ENCODE measurements at places on chromosomes 4 and X. TPM values are rescaled to one million over a fixed set of nuclear protein-coding genes. Genes with fewer than 3 reads are reported as not detected.

GRCh38 chr4:71784569-71785197, 804 bp upstream of the GC start:
- no peaks in the 10 kb centered on the region for H3K36me3 ChIP-seq
- H3K27me3 ChIP-seq = peaks cover 14% of the 10 kb centered on the region
- H3K4me1 ChIP-seq = no peaks in the 10 kb centered on the region
- no peak for DNase-seq

DNA sequence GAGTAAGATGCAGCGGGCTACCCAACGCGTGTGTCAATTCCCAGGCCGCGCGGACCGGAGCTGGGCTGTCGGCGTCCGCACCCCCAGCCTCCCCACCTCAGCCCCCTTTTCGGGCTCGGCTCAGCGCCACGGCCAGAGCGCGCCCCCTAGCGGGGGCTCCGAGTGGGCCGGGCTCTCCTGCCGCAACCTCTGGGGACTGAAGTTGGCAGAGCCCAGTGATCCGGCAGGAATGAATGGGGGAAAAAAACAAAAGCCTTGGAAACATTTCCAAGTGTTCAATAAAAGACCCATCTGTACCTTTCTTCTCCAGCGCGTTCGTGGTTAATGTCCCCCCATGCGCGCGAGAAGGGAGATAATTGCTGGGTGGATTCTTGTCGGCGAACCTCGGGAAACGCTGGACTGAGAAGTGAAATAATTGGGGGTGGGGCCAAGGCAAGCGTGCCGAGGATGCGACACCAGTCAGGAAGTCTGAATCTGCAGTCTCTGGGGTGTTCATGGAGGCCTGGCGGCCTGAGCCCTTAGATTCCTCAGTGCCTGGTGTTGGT, 5.2 kb upstream of the ARX start:
- peaks cover 33% of the 10 kb centered on the region for H3K4me1 ChIP-seq
- peaks cover 91% of the 10 kb centered on the region for H3K27me3 ChIP-seq
- H3K27ac ChIP-seq = no peak overlapping the region

- no peak for DNase-seq
- no peaks in the 10 kb centered on the region for H3K4me1 ChIP-seq
- no peak overlapping the region for H3K4me3 ChIP-seq
- H3K27ac ChIP-seq = no peak overlapping the region
- no peaks in the 10 kb centered on the region for H3K36me3 ChIP-seq
Observed at GRCh38 chr4:106473515-106473914, 104.9 kb upstream of the GIMD1 start.

DNA sequence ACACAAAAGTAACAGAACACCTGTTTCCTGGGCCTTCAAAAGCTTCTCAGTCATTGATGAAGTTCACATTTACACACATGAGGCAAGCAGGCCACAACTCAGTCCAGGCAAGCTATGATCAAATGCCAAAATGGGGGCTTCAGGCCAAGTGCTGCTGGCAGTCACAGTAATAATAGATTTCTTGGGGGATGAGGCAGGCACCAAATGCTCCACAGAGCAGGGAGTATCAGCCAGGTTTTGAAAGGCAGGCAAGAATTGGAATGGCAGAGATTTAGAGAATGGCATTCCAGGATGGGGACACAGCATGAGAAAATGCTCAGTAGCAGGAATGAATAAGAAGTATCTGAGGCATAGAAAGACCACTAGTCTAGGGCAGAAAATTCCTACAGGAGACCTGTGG, 52.8 kb downstream of the GRIA3 start:
- H3K36me3 ChIP-seq = no peaks in the 10 kb centered on the region
- H3K4me1 ChIP-seq = no peaks in the 10 kb centered on the region
- DNase-seq = no peak
- no peak overlapping the region for H3K27ac ChIP-seq

- H3K27me3 ChIP-seq = no peaks in the 10 kb centered on the region
- no peaks in the 10 kb centered on the region for H3K36me3 ChIP-seq
- no peak overlapping the region for H3K27ac ChIP-seq
- no peak overlapping the region for H3K4me3 ChIP-seq
Observed at GRCh38 chrX:39214387-39215126, 413.3 kb downstream of the MID1IP1 start.

DNA sequence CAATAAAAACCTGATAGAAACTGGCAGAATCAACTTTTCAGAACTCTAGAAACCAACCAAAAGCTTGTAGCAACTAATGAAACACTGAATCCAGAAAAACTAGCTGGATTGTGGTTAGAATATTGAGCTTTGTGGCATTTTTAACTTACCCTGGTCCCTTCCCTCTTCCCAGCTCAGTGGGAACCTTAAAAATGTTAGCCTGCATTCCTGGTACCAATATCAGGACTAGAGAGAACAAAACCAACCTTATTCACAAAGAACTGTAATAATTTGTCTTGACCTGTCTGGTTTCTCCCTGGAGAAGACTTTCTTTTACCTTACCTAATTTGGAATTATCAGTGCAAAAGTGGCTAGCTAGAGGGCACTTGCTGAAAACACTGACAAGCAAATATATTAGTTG, 21.2 kb downstream of the SH3D19 start:
- H3K4me3 ChIP-seq = no peak overlapping the region
- peaks cover 4% of the 10 kb centered on the region for H3K4me1 ChIP-seq
- no peak for DNase-seq
- H3K27ac ChIP-seq = no peak overlapping the region

DNA sequence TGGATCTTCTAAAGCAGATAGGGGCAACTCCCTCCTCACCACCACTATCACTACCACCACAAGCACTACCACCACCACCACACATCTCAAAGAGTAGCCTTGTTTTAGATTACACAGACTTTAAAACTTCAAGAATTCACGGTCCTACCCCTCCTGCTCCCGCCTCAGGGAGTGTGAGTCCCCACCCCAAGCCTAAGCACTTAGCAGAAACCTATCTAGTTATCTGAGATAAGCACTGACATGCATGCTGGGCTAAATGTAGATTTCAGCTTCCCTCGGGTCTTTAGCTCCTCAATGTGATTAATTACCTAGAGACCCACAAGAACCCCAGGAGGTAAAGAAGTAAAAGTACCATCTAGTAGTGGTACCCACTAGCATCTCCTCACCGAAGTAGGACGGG, 775 bp downstream of the AMOT start:
- no peaks in the 10 kb centered on the region for H3K36me3 ChIP-seq
- H3K27me3 ChIP-seq = peaks cover 4% of the 10 kb centered on the region

- H3K4me3 ChIP-seq = no peak overlapping the region
- H3K4me1 ChIP-seq = peaks cover 14% of the 10 kb centered on the region
- no peak overlapping the region for H3K27ac ChIP-seq
Observed at GRCh38 chr4:147717878-147718277, 14.0 kb upstream of the ARHGAP10 start.

FAM184B gene
- not detected for total RNA-seq

HSFX1 gene
- 2.1 TPM for total RNA-seq

VEGFD gene
- not detected for total RNA-seq

CLDN2 gene
- total RNA-seq = 0.11 TPM

BMP3 gene
- total RNA-seq = not detected

DNA sequence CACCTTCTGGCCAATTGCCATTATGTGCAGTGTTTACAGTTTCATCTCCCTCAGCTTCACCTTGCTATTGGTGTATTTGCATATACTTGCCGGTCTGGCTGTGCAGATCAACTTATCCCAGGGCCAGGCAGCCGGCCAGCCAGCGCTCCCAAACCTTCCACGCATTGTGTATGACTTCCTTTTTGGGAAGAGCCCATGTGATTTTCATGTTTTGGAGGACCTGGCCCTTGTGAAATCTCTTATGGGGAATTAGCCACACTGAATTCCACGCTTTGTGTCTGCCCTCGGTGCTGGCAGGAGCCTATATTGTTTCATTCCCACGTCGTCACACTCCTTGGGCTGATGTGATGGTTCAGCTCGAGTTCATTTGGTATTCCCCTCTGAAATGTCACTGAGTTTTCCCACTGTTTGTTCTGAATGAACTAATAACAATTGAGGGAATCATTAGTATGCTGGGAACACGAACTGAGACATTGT, 6.0 kb upstream of the PDLIM3 start:
- H3K36me3 ChIP-seq = no peaks in the 10 kb centered on the region
- no peak overlapping the region for H3K27ac ChIP-seq
- no peak for DNase-seq
- H3K4me1 ChIP-seq = peaks cover 2% of the 10 kb centered on the region
- H3K4me3 ChIP-seq = no peak overlapping the region
- H3K27me3 ChIP-seq = peaks cover 25% of the 10 kb centered on the region

PDK3 gene
- total RNA-seq = 9.6 TPM

DNA sequence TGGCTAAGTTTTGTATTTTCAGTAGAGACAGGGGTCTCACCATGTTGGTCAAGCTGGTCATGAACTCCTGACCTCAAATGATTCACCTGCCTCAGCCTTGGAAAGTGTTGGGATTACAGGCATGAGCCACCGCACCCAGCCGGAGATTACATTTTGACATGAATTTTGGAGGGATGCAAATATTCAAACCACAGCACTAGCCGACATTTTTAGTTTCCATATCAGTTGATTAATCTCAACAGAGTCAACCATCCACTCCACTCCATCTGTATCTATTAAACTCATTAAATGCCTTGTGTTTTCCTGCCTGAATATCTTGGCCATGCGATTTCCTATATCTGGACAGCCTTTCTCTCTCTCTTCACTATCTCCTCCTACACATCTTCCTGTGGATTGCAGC, 64.1 kb upstream of the PDGFRA start:
- DNase-seq = peak; percentile 30
- peaks cover 35% of the 10 kb centered on the region for H3K4me1 ChIP-seq
- no peaks in the 10 kb centered on the region for H3K36me3 ChIP-seq

Measured in osteocyte (in vitro differentiated cells).